ENCODE measurements at places on chromosomes 12 and 14. TPM values are rescaled to one million over a fixed set of nuclear protein-coding genes. Genes with fewer than 3 reads are reported as not detected.

DNA sequence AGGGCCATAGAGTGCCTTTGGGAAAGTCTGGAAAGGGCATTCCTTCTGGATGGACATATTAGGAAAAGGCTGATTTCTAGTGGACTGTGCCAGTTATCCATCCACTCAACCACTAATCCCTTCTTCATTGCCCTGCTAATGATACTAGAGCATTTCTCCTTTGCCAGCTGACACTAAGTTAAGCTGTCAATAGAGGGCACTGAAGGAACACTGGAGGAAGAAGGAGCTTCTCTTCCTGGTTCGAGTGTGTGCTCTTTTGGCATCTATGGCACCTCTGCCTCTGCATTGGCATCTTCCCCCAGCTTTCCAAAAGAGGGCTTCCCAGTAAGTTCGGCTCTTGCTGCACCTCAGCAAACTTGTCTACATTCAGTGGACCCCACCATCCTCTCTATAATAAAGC, 165.4 kb downstream of the DERA start:
- no peak for ATAC-seq

DNA sequence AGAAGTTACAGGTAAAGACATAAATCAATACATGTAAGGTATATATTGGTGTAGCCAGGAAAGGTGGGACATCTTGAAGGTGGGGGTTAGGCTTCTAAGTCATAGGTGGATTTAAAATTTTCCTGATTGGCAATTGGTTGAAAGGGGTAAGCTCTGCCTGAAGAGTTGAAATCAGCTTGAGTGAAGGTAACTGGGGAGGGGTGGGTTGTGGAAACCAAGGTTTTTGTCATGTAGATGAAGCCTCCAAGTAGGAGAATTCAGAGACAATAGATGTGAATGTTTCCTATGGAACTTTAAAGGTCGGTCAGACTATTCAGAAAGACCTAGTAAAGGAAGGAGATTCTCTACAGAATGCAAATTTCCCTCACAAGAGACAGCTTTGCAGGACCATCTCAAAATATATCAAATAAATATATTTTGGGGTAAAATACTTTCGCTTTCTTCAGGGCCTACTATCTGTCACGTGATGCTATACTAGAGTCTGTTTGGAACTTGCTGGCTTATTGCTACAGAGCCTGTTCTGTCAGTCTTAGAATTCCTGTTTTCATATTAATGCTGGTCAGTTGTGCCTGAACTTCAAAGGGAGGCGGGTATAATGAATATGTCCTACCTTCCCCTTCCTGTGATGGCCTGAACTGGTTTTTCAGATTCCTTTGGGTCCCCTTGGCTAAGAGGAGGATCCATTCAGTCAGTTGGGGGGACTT, 20.6 kb upstream of the SPATA7 start:
- ATAC-seq = no peak

DNA sequence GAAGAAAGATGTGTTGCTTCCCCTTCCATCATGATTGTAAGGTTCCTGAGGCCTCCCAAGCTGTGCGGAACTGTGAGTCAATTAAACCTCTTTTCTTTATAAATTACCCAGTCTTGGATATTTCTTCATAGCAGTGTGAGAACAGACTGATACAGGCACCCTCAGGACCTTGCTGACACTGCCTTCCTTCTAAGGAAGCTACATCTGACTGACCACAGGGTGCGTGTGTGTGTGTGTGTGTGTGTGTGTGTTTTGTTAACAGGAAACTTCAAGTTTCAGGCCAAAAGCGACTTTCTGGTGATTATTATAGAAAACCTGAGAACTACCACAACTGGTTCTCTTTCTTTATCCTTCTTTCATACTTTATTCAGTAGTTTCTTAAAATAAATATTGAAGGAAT, 149.0 kb downstream of the CAPZA3 start:
- no peak for ATAC-seq

DNA sequence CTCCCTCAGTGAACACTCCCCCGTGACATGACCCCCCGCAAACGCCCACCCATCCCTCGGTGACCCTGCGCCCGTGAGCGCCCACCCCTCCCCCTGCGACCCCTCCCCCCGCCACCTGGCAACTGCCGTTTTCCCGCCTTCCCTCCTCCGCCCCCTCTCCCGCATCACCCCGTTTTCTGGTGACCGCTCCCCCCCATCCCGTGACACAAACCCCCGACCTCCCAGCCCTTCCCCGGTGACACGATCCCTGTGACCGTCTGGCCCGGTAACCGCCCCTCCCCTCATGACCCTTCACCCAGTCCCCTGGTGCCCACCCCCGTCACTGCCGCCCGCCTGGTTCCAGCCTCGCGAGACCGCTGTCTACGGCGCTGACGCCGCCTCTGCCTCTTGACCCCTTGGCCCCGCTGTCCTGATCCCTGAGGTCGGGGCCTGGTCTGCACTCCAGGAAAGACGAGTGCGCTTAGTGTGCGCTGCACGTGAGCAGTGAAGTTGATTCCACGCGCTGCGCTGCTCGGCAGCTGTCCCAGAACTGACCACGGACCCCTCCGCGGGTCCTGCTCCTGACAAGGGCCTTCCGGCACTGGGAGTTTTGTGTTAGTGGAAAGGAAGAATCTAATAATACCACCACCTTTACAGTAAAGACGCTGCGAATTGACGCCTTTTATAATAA, 59.4 kb downstream of the DDX51 start:
- peak; percentile 54 for ATAC-seq

DNA sequence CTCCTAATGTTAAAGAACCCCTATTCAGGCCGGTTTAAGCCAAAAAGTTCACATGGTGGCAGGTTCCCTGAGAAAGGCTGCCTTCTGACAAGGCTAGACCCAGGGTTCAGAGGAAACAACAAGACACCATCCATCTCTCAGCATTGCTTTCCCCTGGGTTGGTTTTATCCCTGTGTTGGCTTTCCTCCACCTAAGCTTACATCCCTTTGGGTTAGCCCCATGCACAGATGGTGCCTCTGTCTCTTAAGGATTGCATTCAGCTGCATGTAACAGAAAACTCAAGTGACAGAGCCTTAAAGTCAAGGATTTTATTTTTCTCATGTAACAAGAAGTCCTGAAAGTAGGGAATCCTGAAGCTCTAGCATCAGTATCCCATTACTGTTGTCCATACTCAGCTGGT, 42.8 kb upstream of the RIN3 start:
- no peak for ATAC-seq

DNA sequence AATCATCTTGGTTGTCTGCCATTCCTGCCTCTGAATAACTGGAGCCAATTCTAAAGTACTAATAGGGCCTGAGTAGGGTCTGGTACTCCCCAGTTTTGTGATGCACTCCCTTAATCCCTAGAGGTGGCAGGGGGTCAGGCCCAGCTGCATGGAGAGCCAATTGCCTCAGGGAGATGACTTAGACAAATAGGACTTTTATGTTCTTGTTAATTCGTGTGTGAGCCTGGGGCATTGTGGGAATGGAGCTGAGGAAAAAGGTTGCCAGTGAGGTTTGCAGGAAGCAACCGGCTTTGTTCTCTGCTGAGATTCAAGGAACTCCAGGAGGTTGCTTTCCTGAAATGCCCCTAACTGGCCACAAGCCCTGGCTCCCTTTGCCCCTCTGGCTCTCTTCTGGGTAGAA, 6.8 kb upstream of the DCD start:
- ATAC-seq = no peak

DNA sequence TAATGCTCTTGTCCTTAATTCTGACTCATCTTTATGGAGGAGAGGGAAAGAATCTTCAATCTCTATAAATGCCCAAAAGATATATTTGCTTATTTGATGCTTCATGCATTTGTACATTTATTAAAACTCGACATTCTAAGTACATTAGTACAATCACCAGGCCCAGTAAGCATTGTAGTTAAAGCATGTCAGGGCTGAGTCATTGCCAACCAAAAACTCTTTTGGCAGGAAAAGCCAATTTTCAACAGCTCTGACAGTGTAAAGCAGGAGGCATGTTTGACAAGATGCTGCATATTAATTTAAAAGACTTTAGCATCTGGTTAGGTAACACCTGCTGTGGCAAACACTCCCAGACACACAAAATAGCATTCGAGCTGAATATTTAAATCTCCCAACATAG, 290.9 kb downstream of the PPFIA2 start:
- no peak for ATAC-seq

DNA sequence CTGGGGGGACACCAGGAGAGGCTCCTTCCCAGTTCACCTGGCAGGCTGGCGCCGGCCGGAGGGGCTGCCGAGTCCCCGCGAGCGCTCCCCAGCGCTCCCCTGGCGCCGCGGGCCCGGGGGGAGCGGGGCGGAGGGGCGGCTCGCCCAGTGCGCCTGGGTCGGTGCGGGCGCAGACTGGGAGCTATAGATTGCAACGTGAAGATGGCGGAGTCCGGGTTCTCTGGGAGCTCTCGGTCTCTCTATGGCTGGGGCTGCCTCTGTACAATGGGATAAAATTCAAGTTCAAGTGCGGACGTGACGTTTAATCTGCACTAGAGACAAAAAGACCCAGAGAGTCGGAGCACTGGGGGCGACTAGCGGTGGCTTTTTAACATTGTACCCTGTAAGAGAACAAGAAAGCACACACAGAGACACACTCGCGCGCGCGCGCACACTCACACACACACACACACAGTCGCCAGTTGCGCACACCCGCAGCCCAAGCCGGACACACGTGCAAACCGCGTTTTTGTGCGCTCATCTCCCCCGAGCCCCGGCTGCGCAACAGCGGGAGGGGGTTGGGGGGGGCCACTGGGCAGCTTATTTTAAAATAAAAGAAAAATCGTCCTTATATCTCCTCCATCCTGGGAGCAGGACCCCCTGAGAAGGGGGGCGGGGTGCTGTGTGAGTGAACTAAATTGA, at the start of gene BCL11B:
TSS of gene BCL11B (minus strand) at position 247 of the 681 bp plus-strand sequence. CDS start 979 bp downstream, outside the sequence.
- peak; percentile 77 for ATAC-seq

Gene DACT1
- 2.5 TPM for total RNA-seq

DNA sequence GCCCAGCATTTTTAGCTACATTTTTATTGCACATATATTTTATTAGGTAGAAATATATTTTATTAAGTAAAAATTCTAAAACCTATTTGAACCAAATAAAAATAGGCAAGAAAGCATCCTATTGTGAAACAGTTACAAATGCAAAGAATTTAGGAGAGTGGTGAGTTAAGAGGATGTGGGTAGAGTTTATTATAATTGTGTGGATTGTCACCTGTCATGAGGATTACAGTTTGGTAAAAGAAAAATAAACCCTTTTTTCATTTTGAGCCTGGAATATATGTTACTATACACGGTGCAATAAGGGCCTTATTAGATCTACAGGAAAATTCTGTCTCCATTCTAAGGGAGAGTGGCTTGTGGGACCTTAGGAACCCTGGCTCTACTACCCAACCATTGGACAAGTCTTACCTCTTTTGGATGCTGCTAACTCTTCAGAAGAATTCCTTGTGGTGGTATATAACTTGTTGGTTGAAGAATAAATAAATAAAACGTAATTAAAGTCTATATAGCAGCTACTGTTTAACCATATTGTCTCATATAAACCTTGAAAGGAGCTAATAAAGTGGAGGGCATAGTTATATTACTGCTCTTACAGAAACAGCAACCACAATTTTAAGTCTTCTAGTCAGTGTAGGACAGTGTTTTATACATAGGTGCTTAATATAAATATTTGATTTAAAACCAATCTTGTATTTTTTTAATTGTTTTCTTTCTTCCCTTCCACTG, 67.8 kb downstream of the FGD4 start:
- ATAC-seq = no peak

GRCh38 chr12:58310368-58310767, 369.0 kb downstream of the ATP23 start:
- ATAC-seq = no peak

- ATAC-seq = no peak
Measured at GRCh38 chr12:52050116-52050757, 1.0 kb upstream of the NR4A1 start.

GRCh38 chr14:102749393-102750305, 27.6 kb upstream of the TRAF3 start:
- no peak for ATAC-seq

DNA sequence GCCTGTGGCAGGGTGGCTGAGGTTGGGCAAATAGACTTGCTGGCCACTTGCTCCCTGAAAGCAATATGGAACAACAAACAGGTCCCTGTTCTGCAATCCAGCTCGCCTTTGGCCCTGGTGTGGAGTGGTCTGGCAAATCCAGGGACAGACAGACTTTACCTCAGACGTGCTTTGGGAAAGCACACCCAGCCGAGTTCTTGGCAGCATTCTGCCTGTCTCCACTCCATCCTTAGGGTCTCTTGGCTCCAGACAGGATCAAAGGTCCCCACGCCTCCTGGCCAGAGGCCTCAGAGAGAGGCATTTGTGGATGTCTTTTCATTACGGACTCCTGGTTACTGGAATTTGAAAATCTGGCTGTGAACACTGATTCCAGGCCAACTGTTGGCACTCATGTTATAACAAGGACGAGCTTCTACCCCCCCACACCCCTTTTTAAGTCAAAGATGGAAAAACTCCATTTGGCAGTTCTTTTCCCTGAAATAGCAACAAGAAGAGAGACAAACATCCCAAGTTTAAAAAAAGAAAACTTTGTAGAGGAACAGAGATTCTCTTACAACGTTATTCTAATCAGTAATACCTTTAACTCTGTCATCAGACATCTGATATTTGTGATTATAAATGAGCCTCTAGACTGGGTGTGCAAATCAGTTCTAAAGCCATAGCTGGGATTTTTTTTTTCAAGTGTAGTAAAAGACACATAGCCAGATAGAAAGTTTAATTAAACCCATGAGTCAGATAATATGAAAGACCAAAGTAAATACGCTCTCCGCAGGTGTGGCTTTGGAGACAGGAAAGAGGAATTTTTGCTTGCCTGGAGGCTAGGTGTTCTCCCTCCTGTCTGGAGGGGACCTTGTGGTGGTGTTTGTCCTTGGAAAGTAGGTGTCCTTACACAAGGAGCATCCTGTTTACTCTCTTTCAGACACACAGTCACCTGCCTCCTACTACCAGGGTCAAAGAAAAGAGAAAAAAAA, 60.7 kb downstream of the GALNT8 start:
- no peak for ATAC-seq

GRCh38 chr12:67437011-67437410, 167.9 kb downstream of the CAND1 start:
- ATAC-seq = no peak

DNA sequence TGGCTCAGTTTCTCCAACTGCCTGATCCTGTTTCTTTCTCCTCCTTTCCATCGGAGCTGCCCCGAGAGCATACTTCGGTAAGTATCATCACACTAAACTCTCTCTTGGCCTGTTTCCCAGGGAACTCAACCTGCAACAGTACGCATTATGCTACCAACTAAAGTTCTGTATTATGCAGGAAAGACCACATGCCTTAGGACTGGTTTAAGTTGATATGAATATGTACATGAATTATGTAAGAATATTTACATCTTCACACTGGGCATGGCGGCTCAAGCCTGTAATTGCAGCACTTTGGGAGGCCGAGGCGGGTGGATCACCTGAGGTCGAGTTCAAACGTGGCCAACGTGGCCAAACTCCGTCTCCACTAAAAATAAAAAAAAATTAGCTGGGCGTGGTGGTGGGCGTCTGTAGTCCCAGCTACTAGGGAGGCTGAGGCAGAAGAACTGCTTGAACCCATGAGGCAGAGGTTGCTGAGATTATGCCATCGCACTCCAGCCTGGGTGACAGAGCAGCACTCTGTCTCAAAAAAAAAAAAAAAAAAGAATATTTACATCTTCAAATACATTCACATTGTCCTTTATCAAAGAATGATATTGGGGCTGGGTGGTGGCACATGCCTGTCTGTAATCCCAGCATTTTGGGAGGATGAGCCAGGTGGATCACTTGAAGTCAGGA, 31.9 kb upstream of the VPS33A start:
- no peak for ATAC-seq

Gene HELB
- 40.1 TPM for total RNA-seq

GRCh38 chr14:23708343-23708742, 72.2 kb downstream of the DHRS2 start:
- ATAC-seq = no peak
